AG08395 (cell line): ENCODE measurements at places on chromosomes 7 and 10.

DNA sequence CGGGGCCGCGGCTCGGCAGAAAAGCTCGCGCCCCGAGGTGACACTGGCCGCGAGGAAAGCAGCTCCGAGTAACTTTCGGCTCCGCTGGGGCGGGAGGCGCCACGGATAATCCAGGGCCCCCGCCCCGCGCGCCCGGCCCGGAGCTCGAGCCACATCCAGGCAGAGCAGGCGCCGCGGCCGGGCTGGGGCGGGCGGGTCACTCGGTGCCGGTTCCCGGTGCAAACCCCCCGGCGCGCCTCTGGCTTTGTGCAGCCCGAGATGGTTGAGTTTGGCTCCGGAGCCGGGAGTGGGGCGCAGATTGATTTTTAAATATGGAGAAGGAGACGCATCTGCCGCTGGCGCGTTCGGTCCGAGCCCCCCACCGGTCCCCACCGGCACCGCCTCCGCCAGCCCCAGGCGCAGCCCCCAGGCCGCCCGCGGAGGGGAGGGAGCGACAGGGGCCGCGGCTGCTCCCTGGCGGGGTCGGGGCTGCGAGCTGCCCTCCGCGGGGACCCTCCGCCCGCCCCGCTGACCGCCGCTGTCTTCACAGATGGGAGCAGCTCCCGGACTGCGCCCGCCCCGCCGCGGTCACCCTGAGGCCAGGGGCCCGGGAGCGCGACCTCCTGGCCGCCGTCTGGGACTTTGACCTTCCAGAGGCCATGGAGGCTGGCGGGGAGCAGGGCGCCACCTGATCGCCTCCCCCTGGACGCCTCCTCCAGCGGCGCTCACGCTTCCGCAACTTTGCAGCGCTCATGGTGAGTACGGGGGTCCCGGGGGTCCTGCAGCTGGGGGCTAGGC is 643 bp downstream of the ADGRA1 start:
- no peak for DNase-seq

DNA sequence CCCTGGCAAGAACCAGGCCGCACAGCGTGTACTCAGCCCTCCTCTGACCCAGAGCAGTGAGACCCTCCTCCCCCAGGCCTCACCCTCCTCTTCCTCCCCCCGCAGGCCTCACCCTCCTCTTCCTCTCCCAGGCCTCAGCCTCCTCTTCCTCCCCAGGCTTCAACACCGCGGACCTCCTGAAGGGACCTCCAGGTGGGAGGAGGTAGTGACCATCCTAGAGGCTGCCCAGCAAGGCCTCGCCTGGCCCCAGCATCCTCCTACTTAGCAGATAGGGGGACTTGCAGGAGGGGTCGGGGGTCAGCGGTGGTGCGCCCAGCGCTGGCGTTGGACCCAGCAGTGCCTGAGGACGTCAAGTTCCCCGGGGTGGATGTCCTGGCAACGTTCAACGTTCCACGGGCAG is 270.8 kb downstream of the ELFN1 start:
- no peak for DNase-seq

- no peak for DNase-seq
These were observed 410.2 kb upstream of the KLF6 start for GRCh38 chr10:4195213-4195612.

DNA sequence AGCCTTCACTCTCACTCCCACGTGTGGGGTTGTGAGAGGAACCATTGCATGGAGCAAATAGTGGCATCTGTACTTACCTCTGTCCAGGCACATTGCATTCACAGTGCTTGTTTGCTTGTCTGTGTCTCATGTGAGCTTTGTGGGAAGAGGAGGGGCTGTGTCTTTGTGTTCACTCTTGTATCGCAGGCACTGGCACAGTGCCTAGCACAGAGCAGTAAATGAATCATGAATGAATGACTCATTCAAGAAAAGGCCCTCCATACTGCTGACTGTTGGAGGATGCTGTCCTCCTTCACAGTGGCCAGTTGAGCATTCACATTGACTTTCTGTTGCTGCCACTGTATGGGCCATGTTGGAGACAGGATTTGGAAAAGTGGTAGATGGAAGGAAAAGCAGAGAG is 125.3 kb downstream of the SORCS3 start:
- no peak for DNase-seq

DNA sequence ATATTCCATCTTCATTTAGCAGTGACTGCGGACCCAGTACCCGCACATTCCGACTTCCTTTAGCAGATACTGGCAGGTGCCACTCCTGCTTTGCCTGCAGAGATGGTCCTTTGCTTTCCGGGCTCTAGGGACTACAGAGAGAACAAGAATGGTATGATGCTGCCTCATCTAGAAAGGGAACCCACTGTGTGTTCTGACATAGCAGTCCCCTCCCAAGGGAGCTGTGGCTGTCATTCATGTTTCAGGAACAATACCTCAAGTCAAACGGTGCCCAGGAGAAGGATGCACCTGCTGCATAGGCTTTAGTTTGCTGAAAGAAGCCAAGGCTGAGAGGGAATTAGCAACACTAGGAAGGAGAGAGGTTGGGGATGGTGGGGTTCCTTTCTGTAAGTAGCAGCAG is 15.9 kb upstream of the TMEM72 start:
- no peak for DNase-seq
